ENCODE measurements at places on chromosomes 7 and 10.

DNA sequence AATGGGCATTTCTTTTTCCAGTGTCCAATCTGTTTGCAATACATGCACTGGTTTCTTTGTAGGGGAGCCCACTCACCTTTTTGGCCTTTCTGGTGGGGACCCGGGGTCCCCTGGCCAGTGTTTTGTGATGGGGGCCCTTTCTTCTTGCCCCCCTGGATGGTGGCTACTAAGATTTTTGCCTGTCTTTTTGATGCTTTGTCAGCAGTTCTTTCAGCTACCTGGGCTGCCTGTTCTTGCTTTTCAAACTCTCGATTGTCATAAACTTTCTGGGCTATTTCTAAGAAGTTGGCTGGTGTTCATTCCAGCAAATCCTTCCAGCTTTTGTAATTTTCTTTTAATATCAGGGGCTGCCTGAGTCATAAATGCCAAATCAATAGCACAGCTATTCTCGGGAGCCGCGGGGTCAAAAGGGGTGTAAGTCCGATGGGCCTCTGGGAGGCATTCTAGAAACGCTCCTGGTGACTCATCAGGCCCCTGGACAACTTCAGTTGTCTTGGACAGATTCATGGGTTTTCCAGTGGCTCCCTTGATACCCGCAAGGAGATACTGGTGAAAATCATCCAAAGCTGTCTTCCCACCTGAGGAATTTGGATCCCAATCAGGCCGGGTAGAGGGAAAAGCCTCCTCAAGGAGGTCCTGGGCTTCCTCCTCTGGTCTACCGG lies 79.0 kb downstream of the PRR15 start:
- DNase-seq, result peak; percentile 5

- DNase-seq, result peak; percentile 95
Observed at GRCh38 chr10:19922236-19922963, 106.2 kb downstream of the PLXDC2 start.

- no peak for DNase-seq
Observed at GRCh38 chr10:125097409-125098070, 62.8 kb downstream of the CTBP2 start.

DNA sequence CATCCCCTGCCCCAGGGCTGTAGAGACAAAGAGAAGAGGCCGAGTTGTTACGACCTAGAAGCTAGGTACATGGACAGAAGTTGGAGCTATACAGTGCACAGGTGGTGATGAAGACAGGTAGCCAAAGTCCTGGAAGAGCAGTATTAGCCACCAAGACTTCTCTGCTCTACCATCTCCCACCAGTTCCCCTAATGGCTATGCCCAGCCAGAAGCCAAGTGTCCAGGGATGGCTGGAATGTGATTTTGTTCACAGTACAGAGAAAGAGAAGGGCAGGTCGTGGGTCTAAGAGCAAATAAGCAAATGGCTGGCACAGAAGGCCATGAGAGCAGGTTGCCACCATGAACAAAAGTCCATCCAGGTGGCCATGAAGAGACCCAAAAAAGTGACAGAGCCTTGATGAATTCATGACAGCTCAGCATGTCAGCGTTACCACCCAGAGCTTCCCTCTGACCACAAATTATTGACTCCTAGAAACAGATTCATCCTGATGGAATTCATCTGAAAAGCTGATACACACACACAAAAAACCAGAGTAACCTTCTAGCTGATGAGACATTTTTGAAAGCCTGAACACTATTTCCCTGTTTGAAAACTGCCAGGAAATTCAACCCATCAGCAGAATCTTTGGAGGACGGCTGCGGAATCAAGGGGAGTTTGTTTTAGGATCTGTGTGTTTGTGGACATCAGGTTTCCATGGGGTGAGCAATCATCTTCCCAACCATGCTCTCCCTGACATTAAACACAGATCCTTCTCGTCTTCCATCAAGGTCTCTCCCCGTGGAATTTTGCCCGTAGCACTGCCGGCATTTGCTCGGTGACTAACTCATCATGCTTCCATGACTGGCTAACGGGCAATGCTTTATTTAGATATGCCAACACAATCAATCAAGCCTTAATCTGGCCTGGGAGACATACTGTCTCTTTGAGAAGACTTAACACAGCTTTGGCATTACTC lies 906.7 kb upstream of the AUTS2 start:
- DNase-seq, result peak; percentile 95

DNA sequence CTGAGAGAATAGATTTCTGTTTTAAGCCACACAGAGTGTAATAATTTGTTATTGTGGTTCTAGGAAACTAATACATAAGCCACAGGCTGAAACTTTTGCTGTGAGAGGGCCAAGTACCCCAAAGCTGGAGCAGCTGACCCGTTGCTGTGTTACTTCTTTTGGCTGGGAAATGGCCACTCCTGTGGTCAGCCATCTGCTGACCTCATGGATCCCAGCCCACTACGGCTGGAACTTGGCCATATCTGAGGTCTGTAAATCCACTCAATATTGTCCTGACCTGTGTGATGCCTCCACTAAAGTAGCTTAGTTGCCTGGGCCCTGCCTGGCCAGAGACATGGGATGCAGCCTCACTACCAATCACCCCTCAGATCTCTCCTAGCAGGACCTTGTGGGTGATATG lies 17.4 kb upstream of the LOXL4 start:
- no peak for DNase-seq

DNA sequence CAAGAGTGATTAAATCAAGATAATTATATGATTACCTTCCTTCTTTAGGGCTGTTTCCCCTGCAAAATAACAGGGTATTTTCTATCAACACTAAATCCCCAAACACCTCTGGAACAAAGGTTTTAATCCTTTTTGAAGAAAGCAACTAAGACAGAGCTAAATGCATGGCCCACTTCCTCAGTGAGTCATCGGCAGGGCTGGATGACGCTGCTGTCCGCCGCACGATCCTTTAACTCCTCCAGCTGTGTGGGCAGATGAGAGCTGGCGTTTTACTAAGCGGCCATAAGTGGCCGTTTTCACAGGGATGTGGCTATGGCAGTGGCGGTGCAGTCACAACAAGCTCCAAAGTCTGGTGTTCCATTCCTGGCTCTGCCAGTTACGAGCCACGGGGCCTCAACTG lies 76.0 kb upstream of the C1QL3 start:
- no peak for DNase-seq

- no peak for DNase-seq
Observed at GRCh38 chr10:90304533-90304932, 553.3 kb downstream of the HTR7 start.

DNA sequence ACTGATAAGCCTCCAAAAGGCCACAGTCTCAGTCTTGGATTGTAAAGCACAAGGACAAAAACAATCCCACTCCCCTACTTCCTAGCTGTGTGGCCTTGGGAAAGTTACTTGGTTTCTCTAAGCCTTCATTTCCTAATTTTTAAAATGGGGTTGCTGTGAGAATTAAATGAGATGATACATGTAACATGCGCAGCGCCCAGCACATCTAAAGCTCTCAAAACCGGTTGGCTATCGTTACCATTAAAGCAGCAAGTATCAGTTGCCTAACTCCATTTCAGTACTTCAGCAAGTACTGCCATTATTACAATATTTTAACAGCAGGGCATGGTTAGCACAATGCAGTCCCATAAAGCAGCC lies 1.9 kb downstream of the NRCAM start:
- DNase-seq, result no peak

DNA sequence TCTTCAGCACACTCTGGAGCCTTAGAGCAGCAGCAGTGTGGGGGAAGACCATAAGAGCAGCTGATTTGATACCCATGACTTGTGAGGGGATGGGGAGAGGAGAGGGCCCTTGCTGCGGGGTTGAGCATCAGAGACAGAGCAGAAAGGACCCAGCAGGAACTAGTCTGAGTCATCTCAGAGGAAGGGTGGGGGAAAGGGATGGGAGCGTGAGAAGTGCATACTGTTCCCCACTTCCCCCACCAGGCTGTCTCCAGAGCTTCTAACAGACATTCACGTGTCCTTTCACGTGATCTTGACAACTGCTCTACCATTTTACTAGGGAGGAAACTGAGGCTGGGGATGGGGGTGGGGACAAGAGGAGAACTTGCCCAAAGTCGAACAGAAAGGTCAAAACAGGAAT lies 38.7 kb downstream of the FAM241B start:
- peak; percentile 49 for DNase-seq

DNA sequence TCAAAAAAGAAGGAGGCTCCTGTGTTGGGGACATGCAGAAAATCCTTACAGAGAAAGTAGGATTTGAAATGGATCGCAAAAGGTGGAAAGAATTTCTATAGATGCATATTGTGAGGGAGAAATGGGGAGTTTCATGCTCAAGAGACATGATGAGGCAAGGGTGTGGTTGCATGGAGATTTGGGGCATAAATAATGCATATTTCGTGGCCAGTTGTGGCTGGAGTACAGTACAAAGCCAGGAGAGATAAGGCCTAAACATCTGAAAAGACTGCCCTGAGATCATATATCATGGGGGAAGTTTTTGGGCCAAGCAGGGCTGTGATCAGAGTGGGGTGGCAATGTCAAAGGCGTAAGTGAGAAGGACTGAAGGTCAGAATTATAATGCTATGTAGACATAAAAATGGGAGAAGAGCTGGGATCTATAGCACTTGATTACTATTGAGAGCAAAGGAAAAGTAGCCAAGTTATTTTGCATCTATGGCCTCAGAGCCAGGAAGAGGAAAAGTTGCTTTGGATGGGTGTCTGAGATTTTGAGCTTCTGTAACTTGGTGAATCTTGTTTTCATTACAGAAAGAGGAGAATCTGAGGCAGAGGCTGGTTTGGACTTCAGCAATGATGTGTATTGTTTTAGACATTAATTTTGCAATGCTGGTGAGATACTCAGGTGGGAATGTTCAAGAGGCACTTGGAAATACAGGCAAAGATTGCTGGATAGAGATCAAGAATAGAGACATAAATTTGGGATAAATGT lies 166.6 kb downstream of the INHBA start:
- no peak for DNase-seq

- DNase-seq, result no peak
Observed at GRCh38 chr7:27603813-27604212, 58.9 kb downstream of the HIBADH start.

DNA sequence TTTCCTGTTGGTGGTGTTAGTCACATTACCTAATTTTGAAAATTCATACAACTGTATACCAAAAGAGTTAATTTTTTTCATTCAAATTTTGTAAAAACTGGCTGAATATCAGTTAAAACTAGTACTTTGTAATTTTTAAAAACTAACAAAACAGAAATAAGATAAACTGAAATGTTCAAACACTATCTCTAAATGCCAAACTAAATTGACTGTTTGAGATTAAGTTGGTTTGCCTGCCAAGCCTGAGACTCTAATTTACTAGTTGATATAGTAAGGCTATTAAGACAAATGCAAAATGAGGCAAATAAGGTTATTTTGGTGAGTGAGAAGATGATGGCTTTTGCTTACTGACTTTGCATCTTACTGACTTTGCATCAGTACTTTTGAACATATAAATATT lies 1134.9 kb upstream of the LRRN3 start:
- DNase-seq, result no peak

- DNase-seq, result peak; percentile 83
Observed at GRCh38 chr7:28068811-28069216, 111.8 kb downstream of the JAZF1 start.

- DNase-seq, result peak; percentile 18
Observed at GRCh38 chr10:12973149-12973718, 28.3 kb downstream of the CCDC3 start.

DNA sequence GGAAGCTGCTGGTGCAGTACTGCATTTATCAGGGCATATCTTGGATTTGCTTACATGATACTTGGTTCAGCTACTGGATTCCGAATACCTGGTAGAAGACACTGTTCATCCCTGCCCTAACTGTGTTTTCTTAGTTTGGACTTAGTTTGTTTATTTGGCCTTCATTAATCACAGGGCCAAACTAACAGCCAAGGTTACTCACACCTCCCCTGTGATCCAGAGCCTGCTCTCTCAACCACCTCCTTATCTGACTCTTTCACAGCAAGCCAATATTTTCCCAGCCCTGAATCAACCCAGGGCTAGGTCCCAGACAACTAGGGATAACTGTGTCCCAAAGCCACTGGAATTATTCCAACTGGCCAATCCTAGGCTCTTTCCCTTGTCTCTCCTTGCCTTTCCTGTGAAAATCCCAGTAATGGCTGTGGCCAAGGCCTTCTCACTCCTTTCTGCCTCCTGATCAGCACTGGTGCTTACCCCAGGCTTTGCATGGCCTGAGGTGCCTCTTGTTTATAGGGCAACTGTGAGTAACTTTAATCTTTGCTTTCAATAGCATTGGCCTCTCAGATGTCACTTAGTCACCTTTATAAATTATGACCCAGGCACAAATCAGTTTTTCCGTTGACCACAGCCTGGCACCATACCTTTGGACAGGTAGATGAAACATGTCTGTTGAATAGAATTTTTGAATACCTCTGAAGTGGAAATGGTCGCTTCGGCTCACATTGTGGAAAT lies 9.3 kb upstream of the JCAD start:
- DNase-seq, result no peak

DNA sequence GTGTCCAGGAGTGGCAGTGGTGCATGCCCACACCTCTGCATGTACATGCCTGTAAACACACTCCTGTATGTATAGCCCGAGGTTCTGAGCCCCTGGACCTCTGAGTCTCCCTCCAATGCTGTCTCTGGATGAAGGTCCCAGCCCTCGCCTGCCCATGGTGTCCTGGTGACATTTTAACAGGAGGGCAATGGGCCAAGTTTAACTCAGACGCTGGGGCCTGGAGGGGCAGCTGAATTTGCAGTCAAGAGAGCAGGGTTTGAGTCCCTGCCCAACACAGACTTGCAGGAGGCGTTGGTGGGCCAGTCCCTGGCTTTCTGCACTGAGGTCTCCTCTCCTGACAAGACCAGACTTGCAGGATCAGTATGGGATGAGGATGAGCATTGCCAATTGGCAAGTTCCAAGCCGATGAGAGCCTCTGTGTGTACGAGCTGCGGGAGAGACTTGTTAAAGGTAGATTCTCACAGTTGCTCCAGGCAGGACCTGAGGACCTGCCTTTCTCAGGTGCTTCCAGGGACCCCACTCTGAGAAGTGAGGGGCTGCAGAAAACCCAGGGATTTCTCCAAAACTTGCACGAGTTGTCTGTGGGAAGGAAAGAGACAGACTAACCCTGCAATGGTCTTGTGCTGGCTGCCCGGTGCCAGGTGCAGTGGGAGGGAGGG lies 141.9 kb downstream of the ELFN1 start:
- no peak for DNase-seq

DNA sequence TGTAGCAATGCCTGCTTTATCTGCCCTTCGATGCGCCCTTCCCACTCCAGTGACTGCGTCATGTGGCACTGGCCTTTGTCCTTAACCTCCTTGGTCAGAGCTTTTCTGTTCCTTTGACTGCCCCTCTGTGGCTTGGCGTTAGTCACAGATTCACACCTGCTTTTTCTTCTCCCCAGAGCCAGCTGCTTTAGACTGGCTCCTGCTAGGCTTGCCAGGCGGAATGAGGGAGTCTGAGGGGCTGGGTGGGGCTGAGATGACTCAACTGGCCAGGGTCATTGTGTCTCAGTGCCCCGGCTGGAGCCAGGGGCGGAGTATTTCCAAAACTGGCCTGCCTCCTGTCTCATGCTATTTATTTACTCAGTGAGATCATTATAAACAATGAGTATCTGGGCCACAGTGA lies 194.1 kb downstream of the EMX2 start:
- DNase-seq, result no peak

Measured in fibroblast of skin of scalp (primary cell).